ENCODE measurements at places on chromosomes 3 and 15.

- DNase-seq, result no peak
Measured at GRCh38 chr3:196941729-196942225, 551 bp downstream of the NCBP2 start.

DNA sequence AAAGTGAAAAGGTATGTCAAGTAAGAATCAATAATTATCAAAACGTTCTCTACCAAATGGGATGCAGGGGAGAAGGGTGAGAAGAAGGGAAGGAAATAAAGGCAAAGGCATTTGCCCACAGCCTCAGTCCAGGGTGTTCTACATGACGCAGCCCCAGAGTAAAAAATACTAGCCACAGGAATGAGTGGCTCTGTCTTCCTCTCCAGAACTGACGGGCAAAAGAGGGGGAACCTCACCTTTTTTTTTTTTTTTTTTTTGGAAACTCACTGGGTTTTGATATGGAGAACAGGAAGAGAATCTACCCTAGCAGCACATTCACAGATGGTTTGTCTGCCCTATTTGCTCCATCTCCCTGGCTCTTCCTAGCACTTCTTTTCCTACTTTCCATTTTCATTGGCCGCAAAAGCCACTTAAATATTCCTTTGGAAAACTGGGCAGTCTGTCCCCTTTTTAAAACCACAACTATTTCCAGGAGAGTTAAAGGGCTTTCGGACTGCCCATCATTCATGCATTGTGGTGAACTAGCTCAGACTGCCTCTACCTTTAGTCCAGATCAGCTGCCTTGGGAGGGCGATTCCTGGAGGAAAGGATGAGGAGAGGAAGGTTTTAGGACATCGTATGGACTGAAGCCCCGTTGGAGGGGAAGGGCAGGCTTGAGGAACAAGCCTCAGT, 28.2 kb downstream of the B3GNT5 start:
- DNase-seq, result no peak

DNA sequence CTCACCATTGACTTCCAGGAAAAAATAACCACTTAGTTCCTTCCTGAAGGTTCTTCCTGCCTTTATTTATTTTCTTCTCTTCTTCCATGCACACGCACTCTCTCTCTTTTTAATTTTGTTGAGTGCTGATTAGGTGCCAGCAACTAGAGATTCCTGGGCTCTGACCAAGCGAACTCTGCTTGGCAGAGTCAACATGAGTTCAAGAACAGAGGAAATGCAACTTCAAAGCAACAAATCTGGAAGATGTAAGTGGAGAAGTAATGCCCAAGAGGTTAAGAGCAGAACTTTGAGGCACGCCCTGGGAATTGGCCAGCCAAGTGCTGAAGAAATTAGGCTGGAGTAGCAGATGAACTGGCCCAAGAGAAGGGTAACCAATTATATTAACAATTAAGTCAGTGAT, 8.5 kb downstream of the ERC2 start:
- no peak for DNase-seq

GRCh38 chr15:28959326-28959725, 73.6 kb downstream of the APBA2 start:
- no peak for DNase-seq

- DNase-seq, result no peak
Measured at GRCh38 chr3:114707252-114707860, 413.5 kb downstream of the TIGIT start.

DNA sequence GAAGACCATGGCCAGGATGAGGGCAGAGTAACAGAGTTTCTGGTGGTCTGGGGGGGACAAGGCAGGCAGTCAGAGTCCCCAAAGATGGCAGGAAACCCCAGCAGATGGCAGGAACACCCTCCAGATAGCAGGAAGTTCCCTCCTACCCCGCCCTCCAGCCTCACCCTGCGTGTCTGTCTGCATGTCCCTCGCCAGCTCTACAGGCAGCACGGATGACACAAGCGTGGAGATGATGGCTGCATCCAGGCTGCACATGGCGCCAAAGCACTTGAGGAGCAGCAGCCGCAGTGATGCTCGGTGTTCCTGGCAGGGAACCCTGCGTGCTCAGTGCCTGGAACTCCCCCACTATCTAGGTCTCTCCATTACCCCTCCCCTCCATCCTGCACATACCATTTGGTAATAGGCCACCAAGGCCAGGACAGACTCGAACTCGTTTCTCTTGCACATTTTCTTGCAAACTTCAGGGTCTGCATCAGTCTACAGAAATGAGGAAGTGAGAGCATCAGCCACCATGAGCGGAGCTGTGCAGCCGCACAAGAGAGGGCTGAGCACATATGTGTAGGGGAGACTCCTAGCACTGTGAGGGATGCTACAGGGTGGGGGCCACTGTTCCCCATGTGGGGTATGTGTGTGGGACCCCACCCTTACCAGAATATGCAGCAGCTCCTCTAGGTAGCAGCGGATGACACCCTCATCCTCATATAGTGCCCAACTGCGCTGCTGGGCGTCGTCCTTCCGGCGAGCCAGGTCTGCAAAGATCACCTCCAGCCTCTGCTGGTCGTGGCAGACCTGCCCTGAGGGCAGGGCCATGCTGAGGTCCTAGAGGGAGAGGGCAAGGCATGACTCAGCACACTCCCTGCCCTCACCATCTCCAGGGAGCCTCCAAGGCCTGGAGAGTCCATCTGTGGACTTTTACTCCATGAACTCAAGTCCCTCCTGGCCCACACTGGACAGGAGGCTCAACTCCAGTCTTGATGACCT, 6.0 kb downstream of the NCKIPSD start:
- DNase-seq, result no peak

DNA sequence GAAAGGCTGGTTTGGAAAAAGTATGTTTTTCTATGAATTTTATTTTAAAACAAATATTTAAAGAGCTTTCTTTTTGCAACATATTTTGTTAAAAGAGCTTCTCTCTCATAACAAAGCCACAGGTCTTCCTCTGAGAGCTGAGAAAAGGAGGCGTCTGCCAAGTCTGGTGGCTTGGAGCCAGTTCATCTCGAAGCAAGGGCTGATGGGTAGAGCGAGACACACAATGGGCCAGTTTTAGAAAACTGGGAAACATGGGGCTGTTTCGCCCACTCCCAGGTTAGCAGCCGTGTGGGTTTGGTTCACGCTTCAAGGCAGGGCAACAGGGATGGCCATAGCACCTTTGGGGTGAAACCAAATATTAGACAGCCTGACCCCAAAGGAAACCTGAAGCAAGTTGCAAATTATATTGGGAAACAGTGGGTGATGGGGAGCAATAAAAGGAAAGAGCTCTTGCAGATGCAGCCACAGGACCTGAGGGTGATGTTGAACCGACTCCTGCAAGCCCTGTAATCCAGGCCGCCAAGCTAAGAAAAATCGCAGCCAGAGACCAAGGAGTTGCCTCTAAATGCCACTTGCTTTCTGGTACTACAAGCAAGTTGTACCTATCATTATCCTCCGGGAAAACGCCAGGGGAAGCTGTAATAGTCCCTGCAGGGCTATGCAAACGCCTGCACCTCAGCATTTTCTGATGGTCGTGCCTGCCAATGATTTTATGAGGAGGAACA, 88.4 kb upstream of the GALNT15 start:
- no peak for DNase-seq
